BJ (cell line): ENCODE measurements at places on chromosomes 3 and 15.

GRCh38 chr15:101023501-101024072 is 104.4 kb downstream of the LRRK1 start:
- no peak for DNase-seq

DNA sequence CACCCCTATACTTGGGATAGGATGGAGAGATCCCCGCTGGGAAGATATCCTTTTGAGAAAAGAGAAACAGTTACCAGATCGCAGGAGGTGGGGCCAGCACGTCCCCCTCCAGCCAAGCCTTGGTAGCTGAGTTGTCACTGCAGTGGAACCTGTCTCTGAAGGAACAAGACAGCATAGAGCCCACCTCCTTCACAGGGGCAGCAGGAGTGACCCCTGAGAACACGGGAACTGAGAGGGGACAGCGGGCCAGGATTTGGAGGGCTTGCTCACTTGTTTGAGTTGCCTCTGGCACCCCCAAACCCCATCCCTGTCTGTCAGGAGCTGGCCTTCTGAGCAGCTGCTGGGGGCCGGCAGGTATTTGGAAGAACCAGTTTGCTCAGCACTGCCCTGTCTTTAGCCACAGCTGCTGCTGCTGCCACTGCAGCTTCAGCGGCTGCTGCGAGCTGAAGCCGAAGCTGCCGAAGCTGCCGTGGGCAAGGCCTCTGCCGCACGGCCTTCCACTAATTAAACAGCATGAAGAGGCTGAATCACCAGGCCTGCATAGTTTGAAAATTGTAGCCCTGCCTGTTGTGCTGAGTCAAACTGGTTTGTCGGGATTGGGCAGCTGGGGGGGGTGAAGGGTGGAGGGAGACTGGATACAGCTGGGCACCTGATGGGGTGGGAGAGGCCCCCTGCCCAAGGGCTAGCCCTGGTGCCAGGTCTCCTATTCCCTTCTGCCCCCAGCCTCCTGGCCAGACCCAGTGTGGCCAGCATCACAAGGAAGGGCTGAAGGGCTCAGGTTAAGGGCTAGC is 4.0 kb downstream of the EPHB3 start:
- peak; percentile 63 for DNase-seq

- DNase-seq: no peak
Observed at GRCh38 chr3:127888564-127889107, 26.4 kb upstream of the KBTBD12 start.

DNA sequence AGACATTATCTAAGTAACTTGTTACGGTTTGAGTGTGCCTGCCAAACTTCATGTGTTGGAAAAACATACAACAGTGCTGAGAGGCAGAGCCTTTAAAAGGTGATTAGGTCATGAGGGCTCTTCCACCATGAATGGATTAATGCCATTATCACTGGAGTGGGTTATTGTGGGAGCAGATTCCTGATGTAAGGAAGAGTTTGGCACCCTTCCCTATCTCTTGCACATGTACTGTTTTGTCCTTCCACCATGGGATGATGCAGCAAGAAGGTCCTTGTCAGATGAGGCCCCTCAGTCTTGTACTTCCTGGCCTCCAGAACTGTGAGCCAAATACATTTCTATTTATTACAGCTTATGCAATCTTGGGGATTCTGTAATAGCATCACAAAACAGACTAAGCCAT is 413.9 kb downstream of the EPHA3 start:
- no peak for DNase-seq

DNA sequence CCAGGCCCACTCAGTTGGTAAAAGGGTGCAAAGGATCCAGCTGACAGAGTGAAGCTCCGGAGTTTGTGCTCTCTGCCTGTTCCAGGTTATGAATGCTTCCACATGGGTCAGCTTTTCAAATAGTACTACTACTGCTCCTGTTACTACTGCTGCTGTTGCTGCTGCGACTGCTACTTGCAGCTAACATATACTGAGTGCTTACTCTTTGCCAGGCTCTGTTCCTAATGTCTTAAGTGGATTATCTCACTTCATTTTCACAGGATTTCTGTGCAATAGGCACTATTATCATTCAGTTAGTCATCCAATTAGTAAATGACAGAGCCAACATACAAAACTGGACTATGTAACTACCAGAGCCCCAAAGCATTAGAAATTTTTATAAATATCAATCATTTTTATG is 106.5 kb downstream of the IQCH start:
- no peak for DNase-seq

DNA sequence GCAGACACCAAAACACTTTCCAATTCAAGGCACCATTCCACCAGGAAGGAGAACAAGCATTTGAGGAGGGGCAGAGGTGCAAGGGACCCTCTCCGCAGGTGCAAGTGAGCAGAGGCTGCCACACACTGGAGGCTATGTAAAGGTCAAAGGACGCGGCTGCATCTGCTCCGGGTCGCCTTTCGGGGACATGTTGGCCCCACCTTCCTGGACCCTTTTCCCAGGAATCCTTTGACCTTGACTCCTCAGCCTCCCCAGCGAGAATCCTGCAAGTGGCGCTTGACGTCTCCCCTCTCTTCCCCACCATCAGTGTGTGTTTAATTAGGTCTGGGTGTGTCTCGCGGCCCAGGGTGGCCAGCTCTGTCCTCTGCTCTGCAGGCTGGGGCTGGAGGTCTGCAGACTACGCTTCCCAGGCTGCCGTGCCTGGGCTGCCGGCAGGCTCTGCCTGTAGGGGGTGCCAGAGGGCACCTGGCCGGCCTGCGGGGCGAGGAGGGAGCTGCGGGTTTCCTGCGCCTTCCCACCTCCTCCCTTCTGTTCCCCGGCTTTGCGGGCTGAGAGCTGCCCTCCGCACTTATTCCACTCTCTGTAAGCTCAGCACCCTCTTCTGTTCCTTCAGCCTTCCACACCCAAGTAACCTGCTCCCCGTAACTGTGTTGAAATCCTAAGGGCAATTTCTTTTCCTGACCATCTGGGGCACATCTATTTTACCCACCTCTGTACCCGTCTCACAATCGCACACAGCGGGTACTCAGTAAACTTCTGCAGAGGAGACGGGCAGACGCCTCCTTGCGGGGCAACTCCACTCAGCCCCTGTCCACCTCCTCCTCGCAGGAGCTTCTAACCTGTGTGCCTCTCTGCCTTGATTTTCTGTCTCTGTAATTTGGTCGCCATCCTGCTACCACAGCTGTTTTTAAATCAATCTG is 129.8 kb downstream of the NSMCE3 start:
- no peak for DNase-seq

- DNase-seq: no peak
Observed at GRCh38 chr15:99506399-99506798, 59.4 kb upstream of the MEF2A start.

GRCh38 chr15:62824111-62825015 is 218.2 kb upstream of the TPM1 start:
- DNase-seq: no peak

- DNase-seq: no peak
Observed at GRCh38 chr3:105349684-105350387, 16.9 kb upstream of the ALCAM start.

DNA sequence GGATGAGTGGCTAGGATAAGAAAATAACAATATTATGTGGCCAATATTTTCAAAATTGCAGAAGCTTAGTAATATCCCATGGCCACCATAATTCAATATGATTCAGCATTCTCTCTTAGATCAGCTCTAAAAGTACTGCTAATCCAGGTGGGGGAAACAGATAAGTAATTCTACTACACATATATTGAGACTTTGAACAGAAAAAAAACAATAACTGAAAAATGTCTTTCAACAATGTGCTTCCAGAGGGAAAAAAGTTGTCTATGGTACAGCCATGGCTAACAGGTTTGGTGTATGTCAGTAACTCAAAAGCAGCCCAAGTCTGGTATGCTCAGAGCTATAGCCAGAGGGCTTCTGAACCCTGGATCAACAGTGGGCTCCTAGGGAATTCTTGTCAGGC is 42.4 kb upstream of the PPIB start:
- no peak for DNase-seq

GRCh38 chr15:39720621-39721611 is 61.7 kb downstream of the FSIP1 start:
- peak; percentile 82 for DNase-seq

DNA sequence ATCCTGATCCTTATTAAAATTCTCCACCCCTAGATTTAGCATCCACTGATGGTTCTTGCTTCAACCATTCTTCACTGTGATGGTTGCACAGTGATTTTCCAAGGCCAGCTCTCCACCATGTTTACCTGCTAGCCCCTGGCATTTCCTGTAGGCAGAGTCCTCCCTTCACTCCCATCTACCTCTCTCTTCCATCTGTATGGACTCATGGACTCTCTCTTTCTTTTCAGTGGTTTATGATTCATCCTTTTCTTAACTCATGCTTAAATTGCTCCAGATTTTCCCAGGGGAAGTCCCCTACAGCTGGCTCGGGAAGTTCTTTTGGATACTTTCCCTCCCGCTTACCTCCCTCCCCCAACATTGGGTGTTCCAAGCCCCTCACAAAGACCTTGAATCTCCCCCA is 18.7 kb downstream of the TGM4 start:
- DNase-seq: no peak

DNA sequence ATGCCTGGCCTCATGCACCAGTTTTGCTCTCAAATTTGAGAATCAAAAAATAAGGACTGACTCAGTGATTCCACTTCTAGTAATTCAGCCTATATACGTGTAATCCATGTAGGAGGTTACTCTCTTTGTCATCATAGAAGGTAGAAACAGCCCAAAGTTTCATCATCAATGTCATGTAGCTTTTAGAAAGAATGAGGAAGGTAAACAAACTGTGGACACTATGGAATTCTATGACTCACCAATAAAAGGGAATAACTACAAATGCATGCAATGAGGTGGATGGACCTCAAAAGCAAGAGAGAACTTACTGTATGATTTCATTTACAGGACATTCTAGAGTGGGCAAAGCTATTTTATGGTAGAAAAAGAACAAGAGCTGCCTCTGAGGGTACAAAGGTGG is 93.2 kb upstream of the LRIG1 start:
- peak; percentile 85 for DNase-seq

DNA sequence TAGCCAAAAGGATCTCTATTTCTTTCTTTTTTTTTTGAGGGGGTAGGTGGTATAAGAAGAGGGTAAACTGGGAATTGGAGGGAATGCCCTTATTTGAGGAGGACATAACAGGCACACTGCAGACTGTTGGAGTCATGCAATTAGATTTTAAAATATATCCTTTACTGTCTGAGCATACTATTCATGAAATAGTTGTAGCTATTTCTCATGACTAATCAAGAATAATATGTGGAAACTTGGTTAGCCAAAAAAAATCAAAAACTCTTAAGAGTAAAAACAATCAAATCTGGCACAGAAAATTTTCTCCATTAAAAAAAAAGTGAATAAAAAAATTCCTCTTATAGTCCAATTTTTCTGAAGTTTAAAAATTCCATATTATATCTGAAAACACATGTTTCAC is 174.9 kb downstream of the SCAPER start:
- no peak for DNase-seq

DNA sequence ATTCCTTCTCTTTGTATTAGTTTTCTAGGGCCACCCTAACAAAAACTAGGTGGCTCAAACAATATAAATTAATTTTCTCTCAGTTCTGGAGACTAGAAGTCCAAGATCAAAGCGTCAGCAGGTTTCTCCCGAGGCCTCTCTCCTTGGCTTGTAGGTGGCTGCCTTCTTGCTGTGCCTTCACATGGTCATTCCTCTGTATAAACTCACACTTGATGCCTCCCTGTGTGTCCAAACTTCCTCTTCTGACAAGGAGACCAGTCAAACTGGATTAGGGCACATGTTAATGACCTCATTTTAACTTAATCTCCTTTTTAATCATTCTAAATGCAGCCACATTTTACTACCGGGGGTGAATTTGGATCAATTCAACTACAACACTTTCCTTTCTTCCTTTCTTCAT is 691.1 kb downstream of the DIPK2A start:
- no peak for DNase-seq

DNA sequence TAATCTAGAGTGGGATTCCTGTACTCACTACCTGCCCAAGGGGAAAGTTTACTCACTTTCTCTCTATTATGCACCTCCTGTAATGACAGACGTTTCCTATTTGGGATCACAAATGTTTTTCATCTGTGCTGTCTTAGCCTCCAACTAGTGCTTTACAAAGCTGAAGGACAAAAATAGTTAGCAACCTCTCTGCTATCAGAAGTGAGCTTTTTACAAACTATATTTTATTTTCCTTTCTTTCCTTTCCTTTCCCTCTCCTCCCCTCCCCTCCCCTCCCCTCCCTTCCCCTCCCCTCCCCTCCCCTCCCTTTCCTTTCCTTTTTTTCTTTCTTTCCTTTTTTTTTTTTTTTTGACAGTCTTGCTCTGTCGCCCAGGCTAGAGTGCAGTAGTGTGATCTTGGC is 130.8 kb downstream of the UNC13C start:
- no peak for DNase-seq

- DNase-seq: no peak
Observed at GRCh38 chr15:90316139-90316538, 35.9 kb upstream of the ZNF774 start.

DNA sequence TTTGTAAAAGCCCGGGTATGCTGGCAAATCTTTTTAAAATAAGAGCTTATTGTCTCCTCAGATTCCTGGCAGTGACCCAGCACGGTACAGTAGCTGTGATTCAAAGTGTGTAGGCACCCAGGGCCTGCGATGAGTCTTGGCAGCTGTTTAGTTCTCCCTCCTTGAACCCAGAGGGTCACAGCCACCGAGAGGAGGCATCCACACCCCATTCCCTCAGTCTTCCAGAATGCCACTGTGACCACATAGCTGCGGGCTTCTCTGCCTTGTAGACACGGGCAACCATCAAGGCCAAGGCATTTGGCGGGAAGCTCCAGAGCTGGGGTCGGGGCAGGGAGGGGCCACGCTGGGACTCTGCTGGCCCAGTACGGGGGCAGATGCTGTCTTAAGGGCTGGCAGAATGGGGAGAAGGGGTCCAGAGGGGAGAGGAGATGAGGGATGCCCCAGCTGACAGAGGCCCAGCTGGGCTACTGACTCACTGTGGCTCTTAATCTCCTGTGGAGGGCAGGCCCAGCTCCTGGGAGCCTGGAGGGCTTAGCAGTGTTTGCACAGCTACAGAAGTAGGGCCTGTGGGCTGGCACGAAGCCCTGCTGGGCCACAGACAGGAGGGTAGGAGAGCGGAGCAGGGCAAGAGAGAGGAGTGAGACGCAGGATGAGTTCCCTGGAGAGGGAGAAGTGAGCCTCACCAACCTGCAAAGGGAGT is 68.8 kb upstream of the DLG1 start:
- DNase-seq: no peak

GRCh38 chr15:73756947-73757513 is 3.9 kb upstream of the INSYN1 start:
- no peak for DNase-seq

DNA sequence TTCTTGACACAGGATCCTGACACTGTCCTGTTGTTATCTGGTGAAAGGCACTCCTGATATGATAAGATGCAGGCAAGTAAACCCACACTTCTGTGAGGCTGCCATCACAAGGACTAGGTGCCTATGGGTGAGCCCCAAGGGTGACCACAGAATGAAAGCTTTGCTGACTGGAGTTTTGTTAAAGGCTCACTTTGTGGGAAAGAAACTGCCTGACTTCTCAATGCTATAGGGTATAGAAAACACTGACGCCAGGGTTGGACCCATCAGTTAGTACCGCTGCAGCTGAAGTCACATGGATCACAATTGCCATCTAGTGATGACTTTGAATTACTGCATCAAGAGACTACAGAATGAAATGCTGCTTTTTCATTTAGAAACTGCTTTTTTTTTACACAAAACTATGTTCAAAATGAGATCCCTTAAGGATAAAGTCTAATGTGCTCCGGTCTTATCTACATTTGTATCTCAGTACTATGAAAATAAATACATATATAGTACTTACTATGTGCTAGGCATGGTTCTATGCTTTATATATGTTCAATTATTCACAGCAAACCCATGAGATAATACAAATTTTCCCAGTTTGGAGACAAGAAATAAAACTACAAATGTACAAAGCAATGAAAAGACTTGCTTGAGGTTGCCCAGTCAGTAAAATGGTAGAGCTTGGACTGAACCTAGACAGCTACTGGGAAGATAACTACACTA is 64.2 kb upstream of the CMSS1 start:
- no peak for DNase-seq
